ENCODE measurements at places on chromosomes 12 and 14. TPM values are rescaled to one million over a fixed set of nuclear protein-coding genes. Genes with fewer than 3 reads are reported as not detected.

The GPR162 gene
- 10.0 TPM for total RNA-seq

- peak overlapping the region; percentile 4 for H3K27ac ChIP-seq
- peaks cover 16% of the 10 kb centered on the region for H3K4me1 ChIP-seq
- DNase-seq = no peak
Observed at GRCh38 chr12:105764216-105764835, 374.4 kb downstream of the NUAK1 start.

DNA sequence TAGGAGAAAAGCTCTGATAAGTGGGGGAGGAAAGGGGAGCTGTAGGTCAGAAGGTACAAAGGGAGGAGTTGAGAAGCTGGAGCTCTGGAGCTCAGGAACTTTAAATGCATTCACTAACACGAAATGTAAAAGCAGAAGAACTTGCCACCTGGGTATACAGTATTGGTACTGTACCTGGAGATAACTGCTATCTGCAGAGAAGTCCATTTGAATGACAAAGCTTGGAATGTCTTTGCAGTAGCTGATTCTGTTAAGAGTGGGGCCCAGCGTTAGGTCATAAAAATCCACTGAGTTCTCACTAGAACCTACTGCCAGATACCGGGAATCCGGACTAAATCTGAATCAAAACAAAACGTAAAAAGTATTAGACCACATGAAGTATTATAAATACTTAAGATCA lies 55.6 kb downstream of the ZC3H14 start:
- no peak for DNase-seq
- H3K4me1 ChIP-seq = peaks cover 9% of the 10 kb centered on the region
- peak overlapping the region; percentile 8 for H3K27ac ChIP-seq
- no peaks in the 10 kb centered on the region for H3K27me3 ChIP-seq
- H3K4me3 ChIP-seq = no peak overlapping the region

DNA sequence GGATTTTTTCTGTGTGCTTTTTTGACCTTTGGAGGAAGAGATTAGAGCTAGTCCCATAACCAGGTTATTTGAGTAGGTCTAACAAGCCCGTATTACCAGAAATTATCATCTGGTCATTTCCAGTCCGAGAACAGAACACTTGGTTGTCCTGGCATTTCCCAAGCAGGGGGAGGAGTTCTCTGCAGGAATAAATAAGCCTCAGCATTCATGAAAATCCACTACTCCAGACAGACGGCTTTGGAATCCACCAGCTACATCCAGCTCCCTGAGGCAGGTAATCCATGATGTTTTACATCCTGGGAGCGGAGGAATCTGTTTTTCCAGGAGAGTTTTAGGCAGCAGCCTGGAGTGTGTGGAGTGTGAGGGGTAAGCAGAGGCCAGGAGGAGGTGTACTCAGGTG lies at the start of gene SERPINA3:
SERPINA3 (plus strand) TSS at position 218 of the 400 bp plus-strand sequence. CDS start 2,051 bp downstream, outside the sequence.
- DNase-seq = no peak
- no peak within 1 kb of the TSS for H3K4me3 ChIP-seq
- H3K36me3 ChIP-seq = no peaks in the 10 kb centered on the region
- no peak within 1 kb of the TSS for H3K27ac ChIP-seq
- H3K27me3 ChIP-seq = no peaks in the 10 kb centered on the region
- H3K4me1 ChIP-seq = no peaks in the 10 kb centered on the region

DNA sequence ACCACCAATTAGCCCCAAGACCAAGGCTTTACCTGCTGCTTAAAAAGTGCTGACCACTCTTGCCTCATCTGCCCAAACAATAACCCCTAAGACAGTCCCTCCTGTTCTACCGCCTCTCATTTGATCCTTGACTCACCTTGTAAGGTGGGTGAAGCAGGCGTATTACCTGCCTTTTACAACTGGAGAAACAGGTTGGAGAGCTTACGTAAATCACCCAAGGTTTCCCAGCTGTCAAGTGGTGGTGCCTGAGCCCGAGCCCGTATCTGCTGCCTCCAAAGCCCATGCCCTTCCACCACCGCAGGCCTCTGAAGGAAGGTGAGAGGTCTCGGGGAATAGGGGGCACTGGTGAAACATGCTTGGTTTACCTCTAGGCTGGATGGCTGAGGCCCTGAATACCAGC lies 36.6 kb downstream of the MAX start:
- H3K4me1 ChIP-seq = no peaks in the 10 kb centered on the region
- H3K27me3 ChIP-seq = no peaks in the 10 kb centered on the region
- no peak for DNase-seq
- no peak overlapping the region for H3K27ac ChIP-seq
- H3K4me3 ChIP-seq = no peak overlapping the region
- H3K36me3 ChIP-seq = no peaks in the 10 kb centered on the region

The ATN1 gene
- 28.7 TPM for total RNA-seq

DNA sequence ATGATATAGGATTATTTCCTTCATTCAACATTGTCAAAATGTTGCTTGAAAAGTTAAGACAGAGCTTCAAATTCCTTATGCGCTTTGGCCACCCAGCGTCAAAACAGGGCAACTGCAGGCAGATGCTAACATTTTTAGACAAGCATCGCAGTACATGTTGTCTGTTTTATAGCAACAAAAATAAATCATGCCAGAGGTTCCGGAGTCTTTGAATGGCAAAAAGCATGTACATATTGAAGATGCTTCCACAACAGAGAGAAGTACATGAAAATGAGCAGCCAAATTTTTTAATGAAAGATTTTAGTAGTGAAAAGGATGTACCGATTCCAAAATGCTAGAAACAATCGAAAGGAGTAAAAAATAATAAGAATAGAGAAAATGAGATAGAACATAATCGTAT lies 49.8 kb upstream of the USP15 start:
- DNase-seq = peak; percentile 45
- no peaks in the 10 kb centered on the region for H3K4me1 ChIP-seq
- H3K27me3 ChIP-seq = no peaks in the 10 kb centered on the region
- no peaks in the 10 kb centered on the region for H3K36me3 ChIP-seq
- H3K27ac ChIP-seq = no peak overlapping the region
- no peak overlapping the region for H3K4me3 ChIP-seq

DNA sequence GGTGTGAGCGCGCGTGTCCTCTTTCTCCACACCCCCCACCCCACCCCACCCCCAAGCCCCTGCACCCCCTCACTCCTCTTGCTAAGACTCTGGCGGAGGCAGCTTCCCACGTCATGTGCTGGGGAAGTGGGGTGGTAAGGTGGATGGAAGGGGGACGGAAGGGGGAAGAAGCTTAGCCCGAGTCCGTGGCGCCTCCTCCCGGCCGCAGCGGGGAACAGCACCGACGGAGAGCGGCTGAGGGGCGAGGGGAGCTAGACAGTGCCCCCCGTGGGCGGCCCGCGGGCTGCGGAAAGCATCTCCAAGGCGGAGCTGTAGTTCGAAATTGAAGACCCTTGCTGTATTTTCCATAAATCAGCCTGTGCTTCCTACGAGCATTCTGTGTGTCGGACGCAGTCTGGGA lies 588 bp upstream of the GRIN2B start:
- peaks cover 7% of the 10 kb centered on the region for H3K4me1 ChIP-seq
- no peaks in the 10 kb centered on the region for H3K36me3 ChIP-seq
- peak; percentile 85 for DNase-seq
- H3K27ac ChIP-seq = no peak overlapping the region

The MSI1 gene
- 40.2 TPM for total RNA-seq

GRCh38 chr12:41189395-41190251 lies 1.5 kb downstream of the PDZRN4 start:
- peak overlapping the region; percentile 49 for H3K4me3 ChIP-seq
- DNase-seq = peak; percentile 53
- H3K4me1 ChIP-seq = peaks cover 12% of the 10 kb centered on the region
- H3K36me3 ChIP-seq = no peaks in the 10 kb centered on the region
- no peak overlapping the region for H3K27ac ChIP-seq

GRCh38 chr14:71692496-71692895 lies 239.7 kb upstream of the RGS6 start:
- no peaks in the 10 kb centered on the region for H3K36me3 ChIP-seq
- H3K4me1 ChIP-seq = no peaks in the 10 kb centered on the region
- no peak for DNase-seq
- H3K27ac ChIP-seq = no peak overlapping the region
- H3K27me3 ChIP-seq = no peaks in the 10 kb centered on the region

- no peaks in the 10 kb centered on the region for H3K4me1 ChIP-seq
- no peak overlapping the region for H3K4me3 ChIP-seq
- no peaks in the 10 kb centered on the region for H3K27me3 ChIP-seq
- DNase-seq = no peak
Observed at GRCh38 chr14:44887596-44887955, 74.2 kb downstream of the KLHL28 start.

GRCh38 chr12:123982269-123982668 lies 9.3 kb downstream of the ZNF664 start:
- peaks cover 10% of the 10 kb centered on the region for H3K4me1 ChIP-seq
- DNase-seq = no peak
- no peak overlapping the region for H3K27ac ChIP-seq
- no peak overlapping the region for H3K4me3 ChIP-seq
- no peaks in the 10 kb centered on the region for H3K27me3 ChIP-seq

The PRB2 gene
- not detected for total RNA-seq

DNA sequence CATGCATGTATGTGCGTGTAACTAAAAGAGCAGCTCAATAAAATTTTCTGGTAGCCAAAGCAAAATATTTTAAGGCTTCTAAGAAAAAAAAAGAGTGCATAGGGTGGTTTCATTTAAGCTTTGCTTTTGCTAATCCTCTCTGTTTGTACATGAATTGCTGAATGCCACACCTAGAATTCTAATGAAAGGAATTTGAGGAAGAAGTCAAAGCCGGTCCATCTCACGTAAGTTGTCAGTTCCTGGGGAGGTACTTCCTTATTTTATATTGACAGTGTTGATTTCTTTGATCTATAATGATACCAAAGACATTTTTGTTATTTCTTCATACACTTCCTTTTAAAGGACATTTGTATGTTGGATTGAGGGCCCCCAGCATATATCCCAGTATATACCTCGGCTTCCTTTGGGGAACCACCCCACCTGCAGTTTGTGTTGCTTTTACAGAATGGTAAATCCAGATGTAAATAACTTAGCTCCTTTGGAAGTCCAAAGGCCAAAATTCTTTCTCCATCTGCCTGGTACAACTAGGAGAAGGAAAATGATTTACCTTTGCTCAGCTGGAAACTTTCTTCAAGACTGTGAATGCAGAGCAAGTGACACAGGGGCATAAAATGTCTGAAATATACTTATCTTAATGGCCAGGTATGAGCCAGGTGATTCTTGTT lies 420.9 kb upstream of the ATP2B1 start:
- no peak overlapping the region for H3K27ac ChIP-seq
- no peaks in the 10 kb centered on the region for H3K4me1 ChIP-seq
- no peak overlapping the region for H3K4me3 ChIP-seq
- H3K36me3 ChIP-seq = no peaks in the 10 kb centered on the region
- DNase-seq = no peak

- H3K36me3 ChIP-seq = no peaks in the 10 kb centered on the region
- peak; percentile 78 for DNase-seq
- H3K4me1 ChIP-seq = peaks cover 8% of the 10 kb centered on the region
Observed at GRCh38 chr12:107318806-107319532, 225.6 kb upstream of the CRY1 start.

The DNAJC22 gene
- 0.39 TPM for total RNA-seq

The SIX4 gene
- total RNA-seq = 28.8 TPM
